ENCODE measurements at places on chromosomes 6 and 20. TPM values are rescaled to one million over a fixed set of nuclear protein-coding genes. Genes with fewer than 3 reads are reported as not detected.

IBTK gene
- total RNA-seq: 22.3 TPM

DLK2 gene
- not detected for total RNA-seq

TP53TG5 gene
- total RNA-seq: 2.0 TPM

HTR1B gene
- not detected for total RNA-seq

CALHM6 gene
- total RNA-seq: 2.3 TPM

All from left cardiac atrium (tissue), 4 donors.